ENCODE measurements at places on chromosomes 5 and 9.

- no peak for DNase-seq
Measured at GRCh38 chr5:72849546-72849945, 33.1 kb downstream of the TNPO1 start.

DNA sequence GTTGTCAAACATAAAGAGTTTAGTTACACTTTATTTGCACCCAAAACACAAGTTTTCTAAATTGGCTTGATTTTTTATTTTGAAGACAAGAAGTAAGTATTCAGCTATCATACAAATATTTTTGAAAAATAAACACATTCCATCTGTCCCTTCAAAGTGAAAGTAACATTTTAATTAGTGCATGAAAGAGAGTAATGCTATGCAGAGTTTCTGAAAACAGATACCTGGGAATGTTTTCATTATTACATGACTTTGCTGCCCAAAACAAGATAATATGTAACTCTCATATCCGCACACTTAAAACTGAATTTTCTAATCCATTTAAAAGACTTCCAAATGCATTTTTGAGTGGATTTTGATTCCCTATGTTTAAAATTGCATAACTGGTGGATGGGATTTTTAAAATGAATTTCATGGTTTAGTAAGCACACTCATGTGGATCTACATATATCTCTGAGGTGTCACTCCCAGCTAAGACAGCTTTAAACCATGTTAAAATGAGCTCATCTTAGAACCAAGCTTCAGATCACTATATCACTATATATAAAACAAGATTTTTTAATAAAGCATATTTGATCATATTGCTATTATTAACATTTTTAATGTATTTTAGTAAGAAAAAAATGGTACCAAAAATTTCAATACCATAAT lies 127.5 kb downstream of the ATPSCKMT start:
- DNase-seq: no peak

- no peak for DNase-seq
Measured at GRCh38 chr9:137421838-137422603, 941 bp downstream of the EXD3 start.

- DNase-seq: no peak
Measured at GRCh38 chr5:90809311-90810056, 250.9 kb downstream of the ADGRV1 start.

DNA sequence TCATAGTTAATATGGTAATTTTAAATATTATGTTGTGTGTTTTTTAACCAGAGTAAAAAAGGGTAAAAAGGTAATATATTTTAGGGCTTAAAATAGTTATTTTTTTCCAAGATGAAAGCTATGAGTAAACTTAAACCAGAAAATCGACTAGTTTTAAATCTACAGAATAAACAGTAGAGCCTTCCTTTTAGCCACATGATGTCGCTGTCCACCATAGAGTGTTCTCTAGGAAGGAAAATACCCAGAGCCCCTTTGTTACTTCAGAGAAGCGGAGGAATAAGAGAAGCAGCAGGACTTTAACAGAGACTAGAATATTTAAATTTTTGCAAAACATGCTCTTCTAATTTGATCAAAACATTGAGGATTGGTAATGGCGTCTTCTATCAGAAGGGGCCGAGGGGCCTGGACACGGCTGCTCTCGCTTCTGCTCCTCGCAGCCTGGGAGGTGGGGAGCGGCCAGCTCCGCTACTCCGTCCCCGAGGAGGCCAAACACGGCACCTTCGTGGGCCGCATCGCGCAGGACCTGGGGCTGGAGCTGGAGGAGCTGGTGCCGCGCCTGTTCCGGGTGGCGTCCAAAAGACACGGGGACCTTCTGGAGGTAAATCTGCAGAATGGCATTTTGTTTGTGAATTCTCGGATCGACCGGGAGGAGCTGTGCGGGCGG lies at the start of gene PCDHA2:
Gene PCDHA2 (plus strand): TSS at position 258 of the 664 bp plus-strand sequence.
- DNase-seq: peak; percentile 63

DNA sequence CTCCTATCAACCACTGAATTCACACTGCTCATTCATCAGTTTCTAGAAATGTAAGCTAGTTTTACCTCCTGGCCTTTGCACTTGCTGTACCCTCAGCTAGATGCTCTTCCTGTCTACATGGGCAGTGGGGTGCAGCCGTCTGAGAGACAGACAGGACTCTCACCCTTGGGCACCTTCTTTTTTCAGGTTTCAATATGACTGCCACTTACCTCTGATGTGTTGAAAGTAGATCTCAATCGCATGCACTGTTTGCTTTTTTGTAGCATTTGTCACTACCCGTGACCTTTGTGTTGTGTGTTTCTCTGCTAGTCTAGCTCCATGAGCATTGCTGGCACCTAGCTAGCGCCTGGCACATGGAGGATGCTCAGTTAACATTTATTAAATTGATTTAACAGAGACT lies 403.1 kb upstream of the TRPC7 start:
- no peak for DNase-seq

- no peak for DNase-seq
Measured at GRCh38 chr9:35831040-35831439, 2.0 kb downstream of the TMEM8B start.

DNA sequence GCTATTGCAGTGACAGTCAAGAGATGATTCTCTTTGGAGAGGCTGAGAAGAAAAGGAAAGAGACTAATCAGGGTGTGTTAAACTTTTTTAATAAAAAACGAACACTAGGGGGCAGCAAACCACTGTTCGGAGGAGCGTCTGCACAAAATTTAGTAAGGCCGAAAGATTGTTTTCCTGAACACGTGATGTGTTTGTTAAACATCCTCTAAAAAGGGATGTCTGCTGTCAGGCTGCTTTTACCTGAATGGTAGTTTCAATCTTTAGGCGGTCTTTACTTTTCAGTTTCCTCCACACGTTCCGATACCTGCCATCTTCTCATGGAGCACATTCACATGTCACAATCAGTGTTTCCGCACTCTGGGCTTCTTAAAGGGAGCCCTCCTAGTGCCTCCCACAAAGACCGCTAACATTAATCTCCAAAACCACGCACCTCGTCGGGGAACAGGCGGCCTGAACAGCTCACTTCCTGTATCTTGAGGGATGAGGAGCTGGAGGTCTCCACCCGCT lies 125.2 kb downstream of the GPBP1 start:
- peak; percentile 69 for DNase-seq

GRCh38 chr9:76302543-76302942 lies 91.7 kb downstream of the RFK start:
- no peak for DNase-seq

GRCh38 chr9:18985464-18985951 lies 47.5 kb downstream of the SAXO1 start:
- no peak for DNase-seq

DNA sequence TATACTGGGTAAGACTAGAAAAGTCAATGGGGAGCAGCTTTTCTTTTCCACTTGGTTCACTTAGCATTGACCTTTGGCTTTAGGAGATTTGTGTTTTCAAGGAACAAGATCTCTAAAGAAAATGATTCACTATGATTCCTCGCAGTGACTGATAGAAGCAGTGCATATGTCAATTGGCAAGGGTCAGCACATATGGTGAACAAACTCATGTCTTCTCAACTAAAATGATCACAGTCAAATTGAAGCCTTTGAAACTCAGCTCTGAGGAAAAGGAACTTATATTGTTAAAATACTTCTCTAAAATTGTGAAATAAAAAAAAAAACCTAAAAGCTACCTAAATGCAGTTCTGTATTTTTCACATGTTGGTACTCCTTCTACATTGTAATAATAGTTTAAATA lies 43.2 kb upstream of the IL7R start:
- DNase-seq: no peak

DNA sequence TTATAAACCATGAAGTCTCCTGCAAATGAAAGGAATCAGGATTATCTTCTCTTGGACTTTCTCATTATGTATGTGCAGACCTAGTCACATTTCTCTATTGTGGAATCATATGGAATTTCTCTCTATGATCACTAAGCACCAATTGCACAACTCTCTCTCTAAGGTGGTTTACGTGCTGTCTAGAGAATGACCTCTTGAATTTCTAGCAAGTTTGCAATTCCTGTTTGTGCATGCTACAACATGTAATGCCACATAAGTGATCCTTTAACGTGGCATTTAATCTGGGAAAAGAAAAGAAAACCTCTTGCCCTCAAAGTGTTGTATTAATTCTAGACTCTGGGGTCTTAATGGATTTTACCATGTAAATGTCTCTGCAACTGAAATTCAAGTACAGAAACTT lies 5.0 kb upstream of the PPP2R2B start:
- no peak for DNase-seq

GRCh38 chr5:178223828-178224335 lies 8.7 kb downstream of the PHYKPL start:
- peak; percentile 87 for DNase-seq

- DNase-seq: no peak
Measured at GRCh38 chr9:99881769-99882168, 24.7 kb upstream of the STX17 start.

DNA sequence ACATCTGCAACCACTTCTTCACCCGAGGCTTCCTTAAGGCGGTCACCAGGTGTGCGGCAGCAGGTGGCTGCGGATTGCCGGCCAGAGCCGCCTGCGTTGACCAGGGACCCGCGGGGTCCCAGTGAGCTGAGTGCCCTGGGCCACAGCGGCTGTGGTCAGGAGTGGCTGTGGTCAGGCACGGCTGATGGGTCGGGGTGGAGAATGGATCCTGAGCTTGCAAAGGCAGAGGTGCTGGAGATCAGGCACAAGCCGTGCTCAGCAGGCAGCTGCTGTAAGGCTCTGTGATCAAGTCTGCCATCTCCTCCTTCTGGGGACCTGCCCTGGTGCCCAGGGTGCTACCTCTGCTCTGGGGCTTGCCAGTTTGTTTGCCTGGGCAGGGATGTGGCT lies 2.1 kb downstream of the UAP1L1 start:
- no peak for DNase-seq

DNA sequence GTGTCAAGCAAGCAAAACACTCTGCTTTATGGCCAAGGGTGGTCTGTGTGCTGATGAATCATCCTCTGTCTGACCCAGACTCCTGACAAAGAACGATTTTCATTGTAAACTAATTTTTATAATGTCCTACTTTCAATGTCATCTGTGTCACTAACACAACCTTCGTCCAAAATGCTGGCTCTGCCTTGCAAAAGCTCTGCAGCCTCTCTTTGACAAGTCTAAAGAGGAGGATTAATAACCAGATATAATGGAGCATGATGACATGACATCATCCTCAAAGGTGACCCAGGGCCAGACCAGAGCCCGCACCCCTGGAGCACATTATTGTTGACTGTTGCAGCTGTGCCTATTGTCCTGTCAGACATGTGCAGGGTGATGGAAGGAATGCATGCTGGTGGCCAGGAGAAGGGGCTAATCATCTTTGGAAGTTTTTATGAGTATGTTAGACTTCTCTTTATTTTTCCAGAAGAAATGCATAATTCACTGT lies 589.4 kb downstream of the NR2F1-AS1 start:
- no peak for DNase-seq

DNA sequence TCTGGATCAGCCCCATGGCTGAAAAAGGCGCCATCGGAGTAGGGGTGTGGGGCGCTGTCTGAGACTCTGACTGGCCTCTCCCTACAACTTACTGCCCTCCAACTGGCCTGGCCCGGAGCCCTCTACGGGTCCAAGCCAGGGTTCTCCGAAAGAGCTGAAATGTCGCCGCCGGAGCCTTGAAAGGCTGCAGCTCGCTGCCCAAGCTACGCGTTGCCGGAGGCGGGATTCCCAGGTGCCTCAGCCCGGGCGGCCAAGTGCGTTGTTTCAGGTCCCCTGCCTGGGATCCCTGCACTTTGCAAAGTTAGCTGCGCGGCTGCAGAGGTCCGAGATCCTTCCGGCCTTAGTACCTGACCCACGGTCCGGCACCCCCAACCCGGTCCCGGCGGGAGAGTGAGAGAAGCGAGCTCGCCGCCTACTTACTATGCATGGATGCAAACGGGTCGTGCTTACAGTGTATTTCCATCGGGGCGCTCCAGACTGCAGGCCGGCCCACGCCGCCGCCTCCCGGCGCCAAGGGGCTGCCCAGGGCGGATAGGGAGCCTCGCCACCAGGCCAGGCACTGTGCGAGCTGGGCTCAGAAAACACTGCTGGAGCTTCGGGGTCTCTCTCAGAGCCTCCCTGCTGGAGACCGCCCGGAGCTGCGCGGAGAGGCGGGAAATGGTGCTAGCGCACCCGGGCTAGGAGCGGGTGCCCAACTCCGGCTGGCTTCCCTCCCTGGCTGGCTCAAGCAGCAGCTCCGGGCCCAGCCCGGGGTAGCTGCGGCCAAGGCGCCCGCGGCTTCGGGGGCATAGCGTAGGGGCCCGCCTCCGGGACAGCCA lies 7.7 kb downstream of the PAX5 start:
- peak; percentile 75 for DNase-seq

DNA sequence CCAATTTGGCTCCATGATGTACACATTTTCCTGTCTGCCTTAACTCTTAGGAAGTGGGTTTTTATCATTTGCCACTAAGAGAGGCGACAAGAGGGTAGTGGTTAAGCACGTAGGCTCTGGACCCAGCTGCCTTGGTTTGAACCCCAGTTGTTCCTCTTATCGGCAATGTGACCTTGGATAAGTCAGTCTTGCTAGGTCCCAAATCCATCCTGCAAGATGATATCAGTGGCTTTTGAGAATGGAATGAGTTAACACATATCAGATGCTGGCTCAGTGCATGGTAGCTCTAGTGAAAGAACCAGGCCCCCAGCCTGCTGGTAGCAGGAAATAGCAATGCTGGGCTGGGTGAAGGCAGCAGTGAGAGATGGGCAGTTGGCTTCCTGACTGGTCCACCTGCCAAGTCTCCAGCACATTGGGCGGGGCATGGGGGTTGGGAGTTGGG lies 72.5 kb downstream of the STK10 start:
- no peak for DNase-seq

DNA sequence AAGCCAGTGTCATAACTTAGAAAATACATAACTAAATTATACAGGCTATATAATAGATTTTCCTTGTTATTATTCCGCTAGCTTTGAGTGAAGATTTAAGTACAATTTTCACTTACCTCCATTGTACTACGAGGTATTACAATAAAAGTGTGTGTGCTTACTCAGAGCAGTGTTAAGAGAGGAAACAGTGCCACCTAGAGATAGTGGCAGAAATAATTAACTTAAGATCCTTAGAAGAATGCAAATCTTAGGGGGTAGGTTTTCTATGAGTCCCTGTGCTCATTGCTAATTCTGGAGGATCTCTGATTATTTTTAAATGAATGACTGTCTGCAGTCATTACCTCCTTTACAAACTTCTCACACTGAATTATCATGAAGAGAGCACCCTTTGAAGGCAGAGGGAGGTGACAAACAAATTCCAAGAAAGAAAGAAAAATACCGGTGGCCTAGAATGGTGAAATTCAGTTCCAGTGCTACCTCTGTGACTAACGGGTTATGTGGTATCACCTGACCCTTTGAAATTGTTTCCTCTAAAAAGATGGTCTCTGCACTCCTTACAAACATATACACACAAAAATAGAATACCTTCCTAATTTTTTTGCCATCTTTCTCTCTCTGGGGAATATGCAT lies 379.8 kb downstream of the TRIM36 start:
- no peak for DNase-seq

- DNase-seq: no peak
Measured at GRCh38 chr9:82153032-82153431, 164.5 kb downstream of the SPATA31D1 start.

Measured in endodermal cell (in vitro differentiated cells).